ENCODE measurements at places on chromosomes 11 and 22. TPM values are rescaled to one million over a fixed set of nuclear protein-coding genes. Genes with fewer than 3 reads are reported as not detected.
A peak's percentile ranks its signal among the peaks of the same experiment; 100 is the strongest.

LDHAL6A gene
- total RNA-seq = not detected

MS4A12 gene
- not detected for total RNA-seq

- no peak overlapping the region for H3K4me3 ChIP-seq
- peaks cover 1% of the 10 kb centered on the region for H3K27me3 ChIP-seq
- no peak overlapping the region for H3K27ac ChIP-seq
Observed at GRCh38 chr11:130646881-130647280, 198.4 kb downstream of the ADAMTS15 start.

DNA sequence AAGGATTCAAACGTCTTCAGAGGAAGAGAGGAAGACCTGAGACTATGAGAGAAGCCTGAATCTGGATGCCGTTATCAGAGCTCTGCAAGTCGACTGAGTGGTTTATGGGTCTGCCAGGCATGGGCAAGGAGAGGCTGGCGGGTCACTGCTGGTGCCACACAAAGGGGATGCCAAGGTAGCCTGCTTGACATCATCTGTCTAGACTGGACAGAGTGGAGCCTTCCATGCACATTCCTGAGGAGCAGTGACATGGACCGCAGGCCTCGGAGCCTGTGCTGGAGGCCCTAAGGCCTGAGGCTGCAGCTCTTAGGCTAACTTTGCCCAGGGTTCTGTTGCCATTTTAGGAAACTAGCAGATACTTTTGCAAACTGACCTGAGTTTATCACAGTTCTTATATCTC is 127.4 kb downstream of the WT1 start:
- H3K27ac ChIP-seq = no peak overlapping the region
- H3K27me3 ChIP-seq = no peaks in the 10 kb centered on the region
- DNase-seq = no peak
- H3K4me1 ChIP-seq = no peaks in the 10 kb centered on the region
- no peak overlapping the region for H3K4me3 ChIP-seq

- no peak overlapping the region for H3K27ac ChIP-seq
- peaks cover 3% of the 10 kb centered on the region for H3K4me1 ChIP-seq
- H3K4me3 ChIP-seq = no peak overlapping the region
Observed at GRCh38 chr11:104366321-104366734, 202.4 kb upstream of the PDGFD start.

PATE4 gene
- total RNA-seq = 0.31 TPM

GRCh38 chr11:63813563-63814382 is 517 bp downstream of the SPINDOC start:
- H3K4me1 ChIP-seq = peaks cover 23% of the 10 kb centered on the region
- peaks cover 16% of the 10 kb centered on the region for H3K36me3 ChIP-seq
- peak overlapping the region; percentile 36 for H3K27ac ChIP-seq
- peaks cover 6% of the 10 kb centered on the region for H3K27me3 ChIP-seq
- peak; percentile 57 for DNase-seq
- peak overlapping the region; percentile 92 for H3K4me3 ChIP-seq

- DNase-seq = no peak
- no peak overlapping the region for H3K4me3 ChIP-seq
- no peaks in the 10 kb centered on the region for H3K27me3 ChIP-seq
- H3K4me1 ChIP-seq = peaks cover 10% of the 10 kb centered on the region
- H3K36me3 ChIP-seq = no peaks in the 10 kb centered on the region
Observed at GRCh38 chr11:115616971-115617370, 112.8 kb upstream of the CADM1 start.

DNA sequence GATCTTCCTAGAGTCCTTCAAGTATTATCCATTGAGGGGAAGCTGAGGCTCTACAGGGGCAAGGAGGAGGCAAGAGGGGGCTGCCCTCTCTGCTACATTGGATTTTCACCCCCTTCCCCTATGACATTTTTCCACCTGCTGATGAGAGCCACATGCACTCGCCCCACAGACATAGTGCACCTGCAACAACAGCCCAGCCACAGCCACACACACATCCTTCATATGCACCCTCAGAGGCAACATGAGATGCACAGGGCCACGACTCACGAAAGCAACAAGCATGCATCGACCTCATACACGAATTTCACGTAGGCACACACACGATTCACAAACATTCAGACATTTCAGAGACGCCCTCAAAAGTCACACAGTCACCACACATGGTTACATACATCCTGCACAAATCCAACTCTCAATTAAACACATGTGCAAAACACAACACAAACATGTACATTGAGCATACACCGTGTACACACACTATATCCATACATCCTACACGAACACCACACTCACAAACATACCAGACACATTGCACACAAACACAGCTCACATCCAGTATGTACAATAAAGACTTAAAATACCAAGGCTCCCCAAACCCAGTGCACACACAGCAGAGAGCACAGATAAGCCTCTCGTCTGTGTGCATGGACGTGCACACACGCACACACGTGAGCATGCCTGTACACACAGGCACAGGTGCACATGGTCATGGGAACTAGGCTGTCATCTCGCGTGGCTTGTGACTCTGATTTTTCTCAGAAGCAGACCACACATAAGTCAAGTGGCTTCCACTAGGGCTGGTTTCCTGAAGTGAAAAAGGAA is 6.3 kb upstream of the LRRC32 start:
- H3K27me3 ChIP-seq = peaks cover 14% of the 10 kb centered on the region
- H3K27ac ChIP-seq = no peak overlapping the region
- DNase-seq = no peak
- H3K4me3 ChIP-seq = no peak overlapping the region
- H3K4me1 ChIP-seq = peaks cover 11% of the 10 kb centered on the region
